Stimulated activated CD4-positive, alpha-beta T cell treated with anti-CD3 and anti-CD28 coated beads, Interleukin-15, amount 100 ng/mL, for 48 hours (primary cell): ENCODE measurements at places on chromosomes 16 and 17.

GRCh38 chr16:78744099-78744498 is 644.6 kb downstream of the WWOX start:
- no peak for DNase-seq

GRCh38 chr17:35944151-35944550 is 638 bp upstream of the LYZL6 start:
- DNase-seq = no peak

DNA sequence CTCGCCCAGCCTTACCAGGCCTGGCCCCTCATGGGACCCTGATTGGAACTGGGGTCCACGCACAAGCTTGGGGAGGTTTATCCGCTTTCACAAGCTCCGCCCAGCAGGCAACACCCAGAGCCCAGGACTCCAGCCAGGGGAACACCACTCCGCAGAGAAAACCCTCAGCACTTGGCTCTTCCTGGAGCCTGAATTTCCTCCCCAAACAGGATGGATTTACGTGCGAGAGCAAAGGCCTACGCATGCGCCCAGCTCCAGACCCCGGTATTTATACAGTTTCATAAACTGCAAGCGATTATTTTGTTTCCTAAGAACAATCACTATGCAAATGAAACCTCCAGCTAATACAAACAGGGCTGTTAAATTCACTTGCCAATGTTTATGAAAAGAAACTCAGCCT is 22.8 kb downstream of the ZNF423 start:
- DNase-seq = no peak

DNA sequence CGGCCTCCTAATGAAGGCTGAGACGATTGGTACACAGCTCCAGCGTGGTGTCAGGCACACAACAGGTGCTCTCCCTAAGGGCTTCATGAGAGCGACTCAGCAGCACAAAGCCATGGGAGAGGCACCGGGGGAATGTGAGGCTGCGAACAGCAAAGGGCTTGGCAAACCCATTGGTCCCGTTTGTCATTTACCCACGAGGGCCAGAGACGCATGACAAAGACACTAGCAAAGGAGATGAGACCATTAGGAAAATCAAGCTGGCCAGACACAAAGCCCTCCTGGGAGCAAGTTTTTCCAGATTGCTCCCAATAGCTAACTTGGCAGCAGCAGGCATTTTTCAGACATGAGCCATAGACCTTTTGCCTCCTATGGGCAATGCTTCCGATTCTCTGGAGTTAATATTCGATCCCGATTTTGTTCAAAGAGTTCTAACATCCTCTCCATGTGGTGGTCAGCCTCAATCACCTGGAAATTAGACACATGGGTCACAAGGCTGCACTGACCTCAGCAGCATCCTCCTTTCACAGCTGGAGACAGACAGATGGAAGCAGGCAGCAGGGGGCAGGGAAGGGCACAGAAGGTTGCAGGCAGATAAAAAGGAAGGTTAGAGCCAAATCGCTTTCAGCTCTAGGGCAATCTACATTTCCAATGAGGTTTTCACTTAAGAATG is 38.2 kb downstream of the TK2 start:
- no peak for DNase-seq

DNA sequence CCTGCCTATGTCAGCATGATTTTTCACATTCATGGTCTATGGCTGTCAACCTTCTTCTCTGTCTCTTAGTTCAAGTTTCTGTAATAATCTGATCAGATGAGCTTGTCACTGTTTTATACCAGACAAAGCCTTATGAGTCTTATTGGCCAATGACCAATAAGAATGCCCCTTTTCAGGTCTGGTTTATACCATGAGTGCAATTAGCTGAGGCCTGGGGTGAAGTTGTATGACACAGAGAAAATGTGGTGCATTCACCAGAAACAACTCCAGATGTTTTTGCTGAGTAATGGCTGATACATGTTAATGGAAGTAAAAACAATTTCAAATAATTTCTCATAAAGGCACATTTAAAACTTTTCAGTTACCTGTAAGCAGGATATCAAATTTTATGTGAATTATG is 218.6 kb upstream of the CDH8 start:
- DNase-seq = no peak

DNA sequence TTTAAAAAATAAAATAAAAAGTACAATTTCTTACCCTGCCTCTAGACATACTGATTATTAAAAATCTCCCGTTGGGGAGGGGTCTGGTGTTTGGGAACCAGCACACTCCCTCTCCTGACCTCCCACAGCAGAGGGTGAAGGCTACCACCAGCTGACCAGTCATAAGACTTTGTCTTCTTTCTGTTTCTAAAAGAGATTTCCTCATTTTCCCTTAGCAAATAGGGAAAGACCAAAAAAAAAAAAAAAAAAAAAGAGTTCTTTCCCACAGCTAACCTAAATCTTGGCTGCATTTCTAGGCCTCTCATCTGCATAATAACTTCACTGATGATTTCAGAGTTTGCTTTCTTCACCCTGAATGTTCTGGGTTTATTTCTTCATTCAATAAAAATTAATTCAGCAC is 30.3 kb downstream of the CDK5RAP3 start:
- DNase-seq = no peak

- DNase-seq = no peak
These were observed 117.6 kb upstream of the ZNF750 start for GRCh38 chr17:82957469-82957795.

DNA sequence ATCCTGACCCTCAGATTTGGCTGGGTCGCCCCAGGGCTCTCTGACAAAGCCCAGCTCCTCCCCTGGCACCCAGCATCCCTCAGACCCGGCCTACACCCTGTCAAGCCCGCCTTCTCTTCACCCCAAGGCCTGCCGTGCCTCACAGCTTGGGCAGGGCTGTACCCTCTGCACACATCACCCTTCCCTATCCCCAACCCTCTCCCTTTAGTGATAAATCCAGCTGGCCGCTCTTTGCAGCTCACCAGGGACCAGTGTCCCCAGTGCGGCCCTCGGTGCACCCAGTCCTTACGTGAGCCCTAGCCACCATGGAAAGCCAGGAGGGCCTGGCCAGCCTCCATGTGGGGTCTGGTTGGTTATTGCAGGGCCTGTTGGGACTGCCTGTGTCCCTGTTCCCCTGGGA is 74.5 kb downstream of the RAI1 start:
- DNase-seq = no peak

DNA sequence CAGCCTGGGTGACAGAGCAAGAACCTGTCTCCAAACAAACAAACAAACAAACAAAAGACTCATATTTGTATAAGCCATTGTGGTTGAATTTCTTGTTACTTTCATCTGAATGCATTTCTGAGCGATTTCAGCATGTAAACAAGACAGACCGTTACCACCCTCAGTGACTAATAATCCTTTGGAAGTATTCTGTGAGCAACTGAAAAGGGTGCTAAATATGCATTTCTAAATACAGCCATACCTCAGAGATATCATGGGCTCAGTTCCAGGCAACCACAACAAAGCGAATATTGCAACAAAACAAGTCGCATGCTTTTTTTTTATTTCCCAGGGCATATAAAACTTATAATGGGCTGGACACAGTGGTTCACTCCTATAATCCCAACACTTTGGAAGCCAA is 109.0 kb downstream of the USP31 start:
- no peak for DNase-seq

GRCh38 chr16:4392382-4393239 is 21.0 kb downstream of the VASN start:
- no peak for DNase-seq

DNA sequence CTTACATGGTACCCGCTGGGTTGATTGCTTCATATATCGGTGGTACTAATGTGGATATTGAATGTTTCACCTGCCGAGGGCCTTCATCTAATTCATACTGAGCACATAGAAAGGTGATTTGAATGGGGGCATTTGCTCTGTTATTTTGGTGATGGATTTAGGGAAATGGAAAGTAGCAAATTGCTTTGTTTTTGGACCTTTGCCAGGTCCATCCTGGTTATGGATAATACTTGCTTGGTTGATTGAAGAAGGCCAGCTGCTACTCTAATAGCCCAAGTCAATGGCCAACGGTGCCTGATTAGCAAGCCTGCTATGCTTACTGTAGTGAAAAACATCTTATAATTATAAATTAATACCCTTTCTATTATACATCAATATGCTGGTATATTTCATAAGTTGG is 253.6 kb downstream of the CDH13 start:
- no peak for DNase-seq

- no peak for DNase-seq
These were observed 1.2 kb downstream of the PRPF8 start for GRCh38 chr17:1683459-1683858.

GRCh38 chr16:55663765-55664677 is 8.2 kb downstream of the SLC6A2 start:
- DNase-seq = no peak

GRCh38 chr17:66755101-66755943 is 79.6 kb upstream of the CACNG5 start:
- DNase-seq = no peak

GRCh38 chr17:2361010-2361760 is 23.9 kb downstream of the SGSM2 start:
- no peak for DNase-seq

DNA sequence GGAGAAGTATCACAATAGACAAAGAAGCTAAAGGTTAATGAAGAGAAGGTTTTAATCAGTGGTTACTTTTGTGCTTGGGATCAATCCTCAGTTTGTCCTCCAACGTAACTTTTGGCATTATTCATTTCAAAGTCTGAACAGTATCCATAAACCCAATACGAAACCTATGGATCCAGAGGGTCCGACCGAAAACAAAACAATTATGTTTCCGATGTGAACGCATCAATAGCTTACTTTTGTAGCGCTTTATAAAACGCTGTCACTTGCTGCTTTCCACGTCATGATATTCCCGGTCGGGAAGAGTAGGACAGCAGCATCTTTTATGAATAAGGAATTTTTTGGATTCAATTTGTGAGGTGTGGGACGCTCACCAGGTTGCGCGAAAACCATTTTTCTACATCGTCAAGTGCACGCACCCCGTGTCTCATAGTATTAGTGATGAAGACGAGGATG is 383.8 kb downstream of the ZFHX3 start:
- no peak for DNase-seq
